ENCODE measurements at places on chromosomes 16 and 17.

- no peak for DNase-seq
These were observed 9.8 kb downstream of the PMFBP1 start for GRCh38 chr16:72162105-72162692.

- peak; percentile 36 for DNase-seq
These were observed 7.8 kb upstream of the PSMC3IP start for GRCh38 chr17:42585353-42585752.

DNA sequence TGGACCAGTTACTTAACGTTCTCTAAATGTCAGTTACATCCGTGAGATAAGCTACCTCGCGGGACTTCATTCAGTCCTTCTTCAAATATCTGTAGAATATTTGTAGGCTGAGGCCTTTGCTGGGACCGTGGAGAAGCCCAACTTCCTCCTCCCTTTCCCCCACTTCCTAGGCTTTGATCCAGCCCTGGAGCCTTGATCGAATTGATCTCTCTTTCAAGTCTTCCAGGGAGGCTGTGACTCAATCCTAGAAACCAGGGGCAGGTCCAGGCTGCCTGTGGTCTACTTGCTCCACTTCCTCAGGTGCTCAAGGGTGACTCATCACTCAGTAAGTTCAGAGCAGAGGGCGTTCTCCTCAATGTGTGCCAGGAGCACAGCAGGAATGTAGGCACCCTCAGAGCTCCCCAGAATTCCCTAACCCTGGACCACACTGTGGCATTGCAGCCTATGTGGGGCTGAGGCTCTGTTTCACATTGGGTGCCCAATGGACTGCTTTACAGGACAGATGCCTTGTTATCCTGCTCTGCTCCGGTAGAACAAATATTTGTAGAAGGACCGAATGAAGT is 11.2 kb upstream of the CEP20 start:
- DNase-seq = peak; percentile 54

GRCh38 chr16:89658221-89658879 is 714 bp downstream of the SPATA33 start:
- DNase-seq = peak; percentile 4

DNA sequence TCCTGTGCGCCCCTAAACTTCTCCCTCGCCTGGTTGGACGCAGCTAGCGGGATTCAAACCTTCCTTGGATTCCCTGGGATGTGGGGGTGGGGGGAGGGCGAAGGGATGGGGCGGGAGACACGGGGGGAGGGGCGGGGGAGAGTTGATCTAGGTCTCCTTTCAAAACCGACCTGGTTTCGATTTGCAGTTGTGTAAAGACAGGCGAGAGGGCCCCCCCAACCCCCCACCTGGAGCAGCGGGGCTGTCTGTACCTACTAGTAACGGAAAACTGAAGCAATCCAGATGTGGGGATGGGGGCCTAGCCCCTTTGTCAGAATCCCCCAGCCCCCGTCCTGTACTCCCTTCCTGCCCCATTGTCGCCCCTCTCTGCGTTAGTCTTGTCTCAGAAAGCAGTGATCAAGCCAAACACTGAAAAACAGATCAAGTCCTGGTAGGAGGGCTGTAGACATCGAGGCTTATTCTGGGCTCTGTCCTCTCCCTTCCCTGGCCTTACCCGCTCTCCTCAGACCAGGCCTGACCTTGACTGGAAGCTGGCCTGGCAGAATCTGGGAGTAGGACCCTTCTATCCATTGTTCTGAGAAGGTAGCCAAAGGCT is 902 bp downstream of the DLX4 start:
- DNase-seq = no peak

- no peak for DNase-seq
These were observed 24.0 kb downstream of the CCR7 start for GRCh38 chr17:40541060-40541872.

DNA sequence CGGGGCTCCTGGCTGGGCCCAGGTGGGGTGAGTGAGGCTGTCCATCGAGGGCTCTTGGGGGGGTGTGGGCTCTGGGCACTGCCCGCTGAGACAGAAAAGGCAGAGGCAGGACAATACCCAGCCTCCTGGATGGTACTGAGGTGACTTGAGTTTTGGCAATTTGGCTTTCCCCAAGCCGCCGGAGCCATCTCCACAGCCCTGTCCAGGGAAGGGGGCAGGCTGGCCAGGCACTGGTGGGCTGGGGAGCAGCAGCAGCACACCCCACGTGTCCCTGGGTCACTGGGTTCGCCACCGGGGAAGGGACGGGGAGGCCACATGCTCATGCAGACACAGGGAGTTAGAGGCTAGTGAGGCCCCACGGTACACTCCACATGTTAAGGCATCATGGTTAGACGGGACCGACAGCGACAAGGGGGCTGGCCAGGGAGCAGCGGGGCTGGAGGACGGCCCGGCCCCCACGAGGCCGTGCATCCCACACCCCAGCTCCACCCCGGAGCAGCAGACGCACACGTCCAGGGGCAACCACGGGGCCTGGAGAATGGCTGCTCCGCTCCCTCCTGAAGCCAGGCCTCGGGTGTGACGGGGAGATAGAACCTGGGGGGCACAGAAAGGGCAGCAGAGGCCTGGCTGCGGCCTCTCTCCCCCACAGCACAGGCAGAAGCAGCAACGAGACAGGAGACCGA is 3.0 kb downstream of the ARHGDIA start:
- DNase-seq = no peak

DNA sequence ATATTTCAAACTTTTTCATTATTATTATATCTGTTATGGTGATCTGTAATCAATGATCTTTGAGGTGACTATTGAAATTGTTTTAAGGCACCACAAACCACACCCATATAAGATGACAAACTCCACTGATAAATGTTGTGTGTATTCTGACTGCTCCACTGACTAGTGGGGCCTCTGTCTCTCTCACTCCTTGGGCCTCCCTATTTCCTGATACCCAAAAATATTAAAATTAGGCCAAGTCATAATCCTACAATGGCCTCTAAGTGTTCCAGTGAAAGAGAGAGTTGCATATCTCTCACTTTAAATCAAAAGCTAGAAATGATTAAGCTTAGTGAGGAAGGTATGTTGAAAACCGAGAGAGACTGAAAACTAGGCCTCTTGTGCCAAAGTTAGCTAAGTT is 23.4 kb downstream of the CYLD start:
- no peak for DNase-seq
